Progenitor cell of endocrine pancreas (in vitro differentiated cells): ENCODE measurements at places on chromosomes 16 and 17. TPM values are rescaled to one million over a fixed set of nuclear protein-coding genes. Genes with fewer than 3 reads are reported as not detected.
A peak's percentile ranks its signal among the peaks of the same experiment; 100 is the strongest.

GRCh38 chr17:80969030-80969673, 22.5 kb upstream of the CHMP6 start:
- H3K27me3 ChIP-seq = peaks cover 7% of the 10 kb centered on the region
- no peak for DNase-seq

- H3K27ac ChIP-seq = no peak overlapping the region
- H3K4me1 ChIP-seq = no peaks in the 10 kb centered on the region
- DNase-seq = no peak
- H3K4me3 ChIP-seq = no peak overlapping the region
- no peaks in the 10 kb centered on the region for H3K27me3 ChIP-seq
- H3K36me3 ChIP-seq = no peaks in the 10 kb centered on the region
Measured at GRCh38 chr17:70527364-70527888, 358.1 kb downstream of the KCNJ2 start.

DNA sequence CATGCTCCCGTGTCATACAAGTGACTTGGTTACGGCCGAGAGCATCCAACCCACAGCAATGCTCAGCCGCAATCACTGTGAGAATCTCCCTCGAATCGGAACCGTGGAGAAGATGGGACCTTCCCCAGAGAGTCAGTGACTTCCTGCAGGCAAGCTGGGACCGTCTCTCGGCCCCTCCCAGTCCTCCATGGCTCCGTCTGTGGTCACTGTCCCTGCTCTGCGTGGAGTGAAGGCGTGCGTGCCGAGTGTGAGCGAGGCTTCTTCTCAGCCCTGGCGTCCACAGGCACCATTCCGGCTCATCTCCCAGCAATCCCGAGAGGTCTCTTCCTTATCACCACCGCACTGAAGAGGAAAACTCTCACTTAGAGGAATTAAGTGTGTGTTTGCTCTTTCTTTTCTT, 113.1 kb downstream of the ADCY9 start:
- H3K27ac ChIP-seq = no peak overlapping the region
- no peak for DNase-seq
- peaks cover 24% of the 10 kb centered on the region for H3K27me3 ChIP-seq
- no peak overlapping the region for H3K4me3 ChIP-seq
- H3K4me1 ChIP-seq = peaks cover 2% of the 10 kb centered on the region

GRCh38 chr16:53022374-53022773, 30.3 kb downstream of the CHD9NB start:
- no peaks in the 10 kb centered on the region for H3K36me3 ChIP-seq
- no peak overlapping the region for H3K27ac ChIP-seq
- peak; percentile 28 for DNase-seq

DNA sequence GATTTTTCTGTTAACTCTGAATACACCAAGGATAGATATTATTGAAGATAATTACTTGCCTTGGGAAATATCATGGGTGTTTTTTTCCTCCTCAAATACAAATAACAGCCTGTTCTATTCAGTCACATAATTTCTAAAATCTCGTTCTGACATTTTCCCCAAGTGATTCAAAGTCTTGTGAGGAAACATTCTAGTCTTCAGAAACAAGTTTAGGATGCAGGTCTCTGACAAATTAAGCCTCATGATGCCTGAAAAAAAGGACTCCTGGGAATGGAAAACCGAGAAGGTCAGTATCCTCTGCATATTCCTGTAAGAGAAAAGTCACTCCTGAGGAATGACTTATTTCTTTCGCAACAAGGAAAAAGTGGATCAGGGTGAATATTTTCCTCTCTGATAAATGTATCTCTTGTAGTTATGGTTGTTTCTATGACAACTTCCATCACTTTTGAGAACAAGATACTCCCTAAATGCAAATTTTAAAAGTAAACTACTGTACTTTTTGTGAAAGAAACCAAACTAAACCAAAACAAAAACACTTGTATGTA, 384.6 kb downstream of the CNTNAP4 start:
- no peak overlapping the region for H3K4me3 ChIP-seq
- DNase-seq = no peak
- H3K27me3 ChIP-seq = no peaks in the 10 kb centered on the region
- peaks cover 16% of the 10 kb centered on the region for H3K4me1 ChIP-seq
- H3K27ac ChIP-seq = no peak overlapping the region

Gene NPIPA2
- total RNA-seq = 17.1 and 18.5 TPM in 2 replicates

Gene PMP22
- total RNA-seq = 0.93 and 1.2 TPM in 2 replicates

Gene PIK3R5
- 0.29 and 0.50 TPM in 2 replicates for total RNA-seq
